ENCODE measurements at places on chromosomes 1 and 21.

- no peak for DNase-seq
Measured at GRCh38 chr1:8580566-8580965, 236.9 kb downstream of the RERE start.

- DNase-seq, result no peak
Measured at GRCh38 chr1:53141487-53142055, 867 bp downstream of the SLC1A7 start.

GRCh38 chr1:80066060-80066459, 1059.5 kb upstream of the ADGRL4 start:
- no peak for DNase-seq

DNA sequence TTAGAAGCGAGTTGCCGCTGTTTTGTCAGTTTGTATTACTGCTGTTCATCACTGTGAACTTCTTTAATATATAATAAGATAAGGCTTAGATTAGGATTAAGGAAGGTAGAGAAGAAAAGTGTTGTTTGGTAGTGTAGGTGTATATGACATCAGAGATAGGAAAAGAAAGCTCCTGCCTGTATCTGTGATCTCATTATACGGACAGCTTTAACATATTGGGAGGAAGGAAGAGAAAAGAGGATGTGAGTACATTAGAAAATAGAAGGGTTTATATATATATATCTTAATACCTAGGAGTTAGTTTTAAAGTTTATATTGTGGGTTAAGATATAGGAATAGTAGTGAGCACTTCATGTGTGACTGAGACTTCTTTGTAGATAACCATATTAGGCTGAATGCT, 71.0 kb downstream of the RALGPS2 start:
- no peak for DNase-seq

DNA sequence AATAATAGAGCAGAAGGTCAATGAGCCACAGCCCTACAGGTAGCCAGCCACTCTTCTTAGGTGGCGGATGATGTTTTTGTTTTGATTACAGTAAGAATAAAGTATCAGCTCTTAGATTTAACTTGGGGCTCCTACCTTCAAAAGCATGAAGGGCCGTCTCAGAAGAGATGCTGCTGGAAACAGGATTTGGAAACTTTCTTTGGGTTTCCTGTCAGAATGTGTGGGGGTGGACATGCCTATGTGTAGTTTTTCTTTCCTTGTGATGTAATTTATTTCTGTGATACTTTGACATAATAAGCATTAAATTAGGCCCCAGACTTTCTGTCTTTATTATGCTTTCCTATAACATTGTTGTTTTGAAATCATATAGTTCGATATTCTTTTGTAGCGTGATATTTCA, 1.5 kb downstream of the RAP1A start:
- no peak for DNase-seq

GRCh38 chr1:167687919-167688519, 33.8 kb upstream of the MPZL1 start:
- DNase-seq, result no peak

DNA sequence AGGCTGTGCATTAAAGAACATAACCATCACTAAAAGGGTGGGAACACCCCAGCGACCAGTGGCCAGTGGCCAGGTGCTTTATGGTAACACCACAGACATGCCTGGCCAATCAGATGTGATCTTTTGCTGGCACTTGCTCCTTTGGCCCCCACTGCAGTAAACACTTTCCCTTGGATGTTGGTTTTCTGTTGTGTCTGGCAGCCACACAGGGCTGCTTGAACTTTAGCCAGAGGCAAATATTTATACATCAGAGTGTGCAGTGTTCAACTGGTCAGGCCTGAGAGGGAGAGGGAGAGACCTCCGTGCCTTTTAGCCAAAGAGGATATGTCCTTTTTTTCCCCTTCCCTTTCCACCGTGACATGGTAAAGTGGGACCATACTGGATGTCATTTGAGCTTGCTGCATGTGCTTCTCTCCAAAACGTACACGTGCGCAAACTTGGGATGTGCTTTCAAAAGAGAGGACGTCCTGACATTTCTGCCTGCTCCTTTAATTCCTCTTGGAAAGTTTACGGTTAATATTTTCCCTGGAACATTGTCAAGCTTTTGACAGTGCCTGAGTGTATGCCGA, 101.2 kb downstream of the NFIA start:
- DNase-seq, result peak; percentile 79

- no peak for DNase-seq
Measured at GRCh38 chr1:207361889-207362288, 40.4 kb downstream of the CD55 start.

DNA sequence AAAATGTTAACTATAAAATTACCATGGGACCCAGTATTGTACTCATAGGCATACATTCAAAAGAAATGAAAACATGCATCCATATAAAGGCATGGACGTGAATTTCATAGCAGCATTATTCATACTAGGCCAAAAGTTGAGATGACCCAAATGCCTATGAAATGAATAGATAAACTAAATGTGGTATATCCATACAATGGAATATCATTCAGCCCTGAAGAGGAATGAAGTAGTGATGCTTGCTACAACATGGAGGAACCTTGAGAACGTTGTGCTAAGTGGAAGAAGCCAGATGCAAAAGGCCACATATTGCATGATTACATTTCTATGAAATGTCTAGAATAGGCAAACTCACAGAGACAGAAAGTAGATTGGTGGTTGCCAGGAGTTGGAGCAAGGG, 127.1 kb upstream of the IPO9 start:
- DNase-seq, result no peak

- DNase-seq, result no peak
Measured at GRCh38 chr1:59672851-59673572, 141.7 kb upstream of the HOOK1 start.

- no peak for DNase-seq
Measured at GRCh38 chr1:22801761-22802160, 91.1 kb downstream of the EPHB2 start.

GRCh38 chr1:145747398-145748247, 28.3 kb downstream of the CD160 start:
- no peak for DNase-seq

DNA sequence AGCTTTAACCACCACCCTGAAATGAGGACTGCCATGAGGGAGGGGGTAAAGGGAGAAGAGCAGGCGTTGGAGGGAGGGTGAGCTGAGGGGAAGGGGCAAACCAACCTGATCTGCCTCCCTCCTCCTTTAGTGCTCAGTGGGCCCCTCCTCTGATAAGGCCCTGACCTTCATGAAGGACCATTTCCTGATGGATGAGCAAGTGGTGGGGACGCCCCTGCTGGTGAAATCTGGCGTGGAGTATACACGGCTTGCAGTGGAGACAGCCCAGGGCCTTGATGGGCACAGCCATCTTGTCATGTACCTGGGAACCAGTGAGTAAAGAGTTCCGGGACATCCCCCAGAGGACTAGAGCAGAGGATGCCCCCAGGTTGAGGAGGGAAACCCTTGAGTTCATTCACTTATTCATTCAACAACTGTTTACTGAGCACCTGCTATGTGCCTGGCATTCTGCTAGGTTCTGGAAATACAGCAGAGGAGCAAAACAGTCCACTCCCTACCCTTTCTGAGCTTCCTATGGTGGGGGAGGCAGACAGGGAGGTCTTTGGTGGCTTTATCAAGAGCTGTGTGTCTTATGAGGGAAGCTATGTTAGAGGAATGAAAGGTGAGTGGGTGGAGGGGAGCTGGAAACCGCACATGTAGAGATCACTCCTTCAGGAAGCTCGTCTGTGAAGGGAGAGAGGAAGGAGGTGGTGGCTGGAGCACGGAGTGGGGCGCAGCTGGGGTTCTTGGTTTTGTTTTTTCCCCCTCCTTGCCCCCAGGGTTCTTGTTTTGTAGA, 19.5 kb downstream of the SEMA4A start:
- no peak for DNase-seq

DNA sequence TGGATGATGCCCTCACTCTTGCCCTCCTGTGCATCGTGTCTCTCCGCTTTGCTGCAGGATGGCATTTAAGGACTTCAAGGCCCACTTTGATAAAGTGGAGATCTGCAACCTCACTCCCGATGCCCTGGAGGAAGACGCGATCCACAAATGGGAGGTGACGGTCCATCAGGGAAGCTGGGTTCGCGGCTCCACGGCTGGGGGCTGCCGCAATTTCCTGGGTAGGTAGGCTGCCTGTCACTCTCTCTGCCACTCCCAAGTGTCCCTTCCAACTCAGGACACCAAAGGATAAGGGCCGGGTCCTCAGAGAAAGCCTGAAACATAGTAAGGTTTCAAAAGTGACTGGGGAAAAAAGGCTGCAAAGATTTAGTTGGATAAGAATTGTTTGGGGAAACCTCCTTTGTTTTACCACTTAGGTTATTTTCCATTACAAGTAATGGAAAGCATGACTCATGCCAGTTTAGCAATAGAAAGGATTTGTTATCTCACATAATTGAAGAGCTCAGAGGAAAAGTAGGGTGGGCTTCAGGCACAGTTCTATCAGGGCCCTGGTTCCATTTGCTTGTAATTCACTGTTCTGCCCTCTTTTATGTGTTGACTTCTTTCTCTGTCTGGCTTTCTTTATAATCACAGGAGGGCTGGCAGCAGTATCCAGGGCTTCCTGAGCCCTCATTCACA, 31.9 kb downstream of the CAPN9 start:
- no peak for DNase-seq

- DNase-seq, result peak; percentile 75
Measured at GRCh38 chr1:22143065-22144033, at the start of gene WNT4. TSS of gene WNT4 (minus strand) at chr1:22143097. CDS start at chr1:22142922, 175 bp downstream.

DNA sequence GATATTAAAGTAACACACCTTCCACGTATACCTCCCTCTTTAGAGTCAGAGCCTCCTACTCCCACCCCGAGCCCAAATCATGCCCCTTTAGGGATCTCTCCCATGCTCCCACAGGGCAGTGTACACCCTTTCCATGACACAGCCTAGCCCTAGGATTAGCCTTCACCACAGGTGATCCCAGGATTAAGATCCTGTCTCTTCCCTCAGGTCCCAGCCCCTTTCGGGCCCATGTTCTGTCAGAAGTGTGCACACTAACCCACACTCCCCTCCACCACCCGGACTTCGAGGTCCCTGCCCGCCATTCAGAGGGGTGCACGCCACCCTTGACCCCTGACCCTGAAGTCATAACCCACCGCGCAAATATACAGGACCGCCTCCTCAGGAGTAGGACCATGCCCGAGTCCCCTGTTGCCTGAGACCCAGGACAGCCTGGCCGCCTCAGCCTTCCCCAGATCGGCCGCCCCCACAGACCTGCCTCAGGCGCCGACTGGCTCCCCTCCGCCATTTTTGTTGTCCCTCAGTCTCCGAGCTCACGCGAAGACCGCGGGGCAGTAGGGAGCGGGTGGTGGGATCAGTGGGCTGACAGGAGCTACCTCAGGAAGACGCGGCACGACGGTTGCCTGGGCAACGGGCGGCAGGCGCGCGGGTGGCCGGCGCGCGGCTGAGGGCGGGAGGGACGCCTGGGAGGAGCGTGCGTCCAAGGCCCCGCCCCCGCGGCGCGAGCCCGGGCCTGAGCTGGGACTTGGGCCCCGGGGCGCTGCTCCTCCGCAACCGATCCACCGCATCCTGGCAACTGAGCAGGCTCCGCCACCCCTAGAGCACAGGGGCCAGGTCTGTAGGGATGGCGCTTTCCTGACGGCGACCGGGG, at the start of gene AGBL4:
TSS of gene AGBL4 (minus strand) at position 663 of the 868 bp plus-strand sequence.
- peak; percentile 90 for DNase-seq

DNA sequence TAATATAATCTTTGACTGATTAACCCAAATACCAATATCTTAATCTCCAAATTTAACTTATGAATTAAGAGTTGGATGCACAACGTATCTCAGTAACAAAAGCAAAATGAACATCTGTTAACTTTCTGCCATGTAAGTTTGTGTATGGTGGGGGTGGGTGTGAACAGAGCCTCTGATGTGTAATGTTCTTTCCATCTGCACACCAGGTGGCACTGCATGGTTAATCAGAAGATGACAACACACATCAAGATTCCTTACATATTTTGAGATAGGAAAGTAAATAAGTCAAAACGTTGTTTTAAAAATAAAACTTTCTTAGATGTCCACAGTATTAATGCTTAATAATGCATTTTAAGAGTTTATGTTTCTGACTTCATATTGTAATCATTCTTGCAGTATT, 251.9 kb downstream of the DPYD start:
- DNase-seq, result no peak

- DNase-seq, result no peak
Measured at GRCh38 chr1:40926441-40926840, 53.1 kb upstream of the CTPS1 start.

GRCh38 chr1:6028042-6028850, 17.4 kb upstream of the KCNAB2 start:
- DNase-seq, result no peak

DNA sequence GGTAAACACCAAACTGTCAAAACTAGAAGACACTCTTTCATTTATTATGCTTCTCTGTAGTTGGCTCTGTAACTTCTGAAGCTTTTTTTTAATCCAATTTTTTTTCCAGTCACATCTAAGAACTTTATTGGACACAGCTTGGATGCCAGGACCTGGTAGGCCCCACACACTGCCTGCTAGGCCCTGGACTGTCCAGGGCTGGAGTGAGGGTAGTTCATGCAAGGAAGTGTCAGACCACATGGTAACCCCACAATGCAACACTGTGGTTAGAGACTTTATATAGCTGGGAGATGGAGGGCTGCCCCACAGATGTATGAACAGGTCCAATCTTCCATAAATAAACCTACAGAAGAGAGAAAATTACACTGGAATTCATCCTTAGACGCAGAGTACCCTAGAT, 7.1 kb downstream of the SLC2A1 start:
- no peak for DNase-seq

DNA sequence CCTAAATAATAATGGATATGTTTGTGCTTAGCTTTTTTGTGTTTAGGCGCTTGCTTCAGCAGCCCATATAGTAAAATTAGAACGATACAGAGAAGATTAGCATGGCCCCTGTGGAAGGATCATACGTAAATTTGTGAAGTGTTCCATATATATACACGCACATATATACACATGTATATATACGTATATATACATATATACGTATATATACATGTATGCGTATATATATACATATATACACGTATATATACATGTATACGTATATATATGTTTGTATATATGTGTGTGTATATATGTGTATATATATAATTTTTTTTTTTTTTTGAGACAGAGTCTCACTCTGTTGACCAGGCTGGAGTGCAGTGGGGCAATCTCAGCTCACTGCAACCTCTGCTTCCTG, 17.4 kb downstream of the SNX27 start:
- no peak for DNase-seq

DNA sequence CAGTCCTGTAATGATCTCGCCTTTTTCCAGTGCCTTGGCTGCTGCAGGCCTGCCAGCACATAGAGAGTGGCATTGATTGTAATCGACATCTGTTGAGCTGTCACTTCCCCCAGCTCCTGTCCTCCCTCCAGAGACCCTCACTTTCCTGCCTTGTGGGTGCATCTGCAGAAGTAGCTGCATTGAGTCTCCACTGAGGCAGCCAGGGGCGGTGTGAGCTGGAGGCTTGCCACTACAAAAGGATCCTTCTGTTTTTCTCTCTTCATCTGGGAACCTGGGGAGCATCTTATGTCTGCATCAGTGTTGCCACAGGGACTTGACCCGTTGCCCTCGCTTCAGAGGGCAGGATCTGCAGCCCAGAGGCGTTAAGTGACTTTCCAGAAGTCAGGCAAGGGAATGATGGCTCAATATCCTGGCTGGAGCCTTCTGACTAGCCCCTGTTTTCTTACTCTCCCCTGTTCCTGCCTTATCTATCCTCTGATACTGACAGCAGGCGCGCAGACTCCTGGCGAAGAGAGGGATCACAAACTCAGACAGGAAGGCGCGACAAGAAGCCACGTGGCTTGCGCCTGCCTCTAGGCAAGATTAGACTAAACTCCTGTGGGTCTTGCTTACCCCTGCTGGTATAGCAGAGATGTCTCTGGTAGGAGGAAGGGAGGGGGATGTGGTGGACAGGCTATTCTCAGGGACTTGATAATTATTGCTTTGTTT, 13.3 kb upstream of the FMOD start:
- peak; percentile 88 for DNase-seq

GRCh38 chr1:232709386-232709785, 79.5 kb upstream of the SIPA1L2 start:
- DNase-seq, result no peak

Measured in right cardiac atrium (tissue), 5 donors.